ENCODE measurements at places on chromosomes 2 and 18.

GRCh38 chr2:144163592-144163991 is 356.3 kb downstream of the ZEB2 start:
- DNase-seq: no peak

DNA sequence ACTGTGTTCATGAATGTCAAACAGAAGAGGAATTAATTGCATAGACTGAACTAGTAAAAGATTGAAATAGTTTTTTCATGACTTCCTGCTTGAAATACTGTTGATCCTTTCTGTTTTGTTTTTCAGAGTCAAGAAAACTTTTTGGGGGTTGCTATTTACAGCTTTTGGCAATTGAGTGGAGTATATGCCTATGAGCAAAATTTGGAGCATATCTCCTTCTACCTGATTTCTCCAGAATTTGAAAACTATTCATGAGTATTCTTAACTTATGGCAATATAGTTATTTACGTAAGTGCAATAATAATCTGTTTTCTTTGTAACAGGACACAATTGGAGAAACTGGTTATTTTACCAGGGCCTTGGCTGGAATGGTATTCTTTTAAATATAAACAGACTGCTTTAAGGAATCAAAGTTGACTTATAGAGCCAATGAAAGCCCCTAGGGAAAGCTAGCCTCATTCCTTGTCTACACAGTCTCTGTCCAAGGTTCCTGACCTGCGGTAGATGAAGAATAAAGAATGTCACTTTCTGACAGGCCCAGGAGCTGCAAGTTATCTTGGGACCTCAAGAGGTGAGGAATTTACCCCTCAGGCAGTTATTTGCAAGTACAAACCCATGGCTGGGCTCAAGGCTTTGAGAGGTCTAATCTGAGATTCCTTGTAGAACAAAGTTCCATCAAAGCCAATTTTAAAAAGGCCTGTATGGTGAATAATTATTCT is 193.5 kb upstream of the NDUFV2 start:
- no peak for DNase-seq

GRCh38 chr2:120472891-120473309 is 127.0 kb downstream of the INHBB start:
- no peak for DNase-seq

- DNase-seq: no peak
Measured at GRCh38 chr18:48492880-48493279, 46.0 kb upstream of the CTIF start.

DNA sequence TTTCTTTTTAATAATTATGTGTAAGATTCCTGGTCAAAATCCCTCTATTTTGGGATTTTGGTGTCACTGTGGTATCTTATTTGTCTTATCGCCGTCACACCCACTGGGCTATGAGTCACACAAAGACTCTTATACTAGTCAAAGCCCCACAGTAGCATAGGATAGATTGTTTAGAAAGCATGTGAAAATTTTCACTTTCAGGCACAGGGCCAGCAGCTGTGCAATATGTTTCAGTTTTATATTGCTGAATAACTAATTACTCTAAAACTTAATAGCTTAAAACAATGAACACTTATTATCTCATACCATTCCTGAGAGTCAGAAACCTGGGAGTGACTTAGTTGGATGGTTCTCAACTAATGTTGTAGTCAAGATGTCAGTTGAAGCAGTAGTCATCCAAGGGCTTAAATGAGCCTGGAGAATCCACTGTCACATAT is 24.0 kb downstream of the CFAP210 start:
- DNase-seq: peak; percentile 57

GRCh38 chr2:120854766-120855530 is 119.3 kb downstream of the GLI2 start:
- no peak for DNase-seq

DNA sequence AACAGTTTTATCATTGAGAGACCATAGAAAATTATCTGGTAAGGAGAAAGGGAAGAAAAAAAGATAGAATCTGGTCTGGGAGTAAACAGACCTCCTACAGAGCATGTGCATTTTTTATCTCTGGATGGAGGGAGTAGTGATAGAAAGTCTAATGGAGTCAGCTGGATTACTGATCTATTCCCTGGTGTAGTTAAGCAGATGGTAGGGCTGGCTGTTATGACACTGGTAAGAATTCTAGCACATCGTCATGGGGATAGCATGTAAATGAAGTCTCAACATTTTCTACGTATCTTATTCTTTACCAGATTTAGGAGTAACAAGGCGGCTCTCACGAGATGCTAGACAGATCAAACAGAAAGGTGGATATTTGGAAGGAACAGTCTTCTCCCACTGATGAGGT is 407.4 kb downstream of the NRXN1 start:
- no peak for DNase-seq

- no peak for DNase-seq
Measured at GRCh38 chr2:25981596-25982272, 563 bp downstream of the KIF3C start.

DNA sequence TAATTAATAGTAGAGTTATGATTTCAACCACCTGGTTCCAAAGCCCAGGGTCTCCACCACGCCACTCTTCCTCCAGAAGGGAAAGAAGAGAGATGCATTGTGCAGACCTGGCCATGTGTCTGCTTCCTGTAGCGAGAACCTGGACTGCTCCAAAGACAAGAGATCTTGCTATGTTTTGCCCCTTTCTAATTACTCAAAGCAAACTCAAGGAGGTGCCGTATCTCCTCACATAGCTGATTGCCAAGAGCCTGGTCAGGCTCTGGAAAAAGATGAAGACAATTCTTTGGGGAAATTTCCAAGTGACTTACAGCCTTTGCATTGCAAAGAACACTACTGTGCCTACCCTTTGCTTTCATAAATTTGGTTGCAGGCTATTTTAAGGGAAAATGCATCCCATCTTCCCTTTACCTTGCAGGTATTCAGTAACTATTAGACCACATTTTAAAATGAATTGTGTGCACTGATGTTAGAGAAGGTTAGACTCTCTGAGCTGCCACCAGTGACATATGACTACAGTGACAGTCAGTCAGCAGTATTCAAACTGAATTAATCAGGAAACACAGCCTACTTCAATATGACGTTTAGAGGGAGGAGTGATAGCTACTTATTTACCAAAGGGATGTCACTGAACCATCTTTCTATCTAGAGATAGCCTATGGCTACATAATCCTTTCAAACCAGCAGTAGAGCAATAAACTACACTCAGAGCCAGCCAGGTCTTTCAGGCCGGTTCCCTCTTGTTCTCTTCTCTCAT is 842.1 kb upstream of the FANCL start:
- no peak for DNase-seq

- DNase-seq: peak; percentile 29
Measured at GRCh38 chr2:229492034-229492433, 220.9 kb upstream of the PID1 start.

- no peak for DNase-seq
Measured at GRCh38 chr2:134220344-134220974, 33.4 kb upstream of the MGAT5 start.

DNA sequence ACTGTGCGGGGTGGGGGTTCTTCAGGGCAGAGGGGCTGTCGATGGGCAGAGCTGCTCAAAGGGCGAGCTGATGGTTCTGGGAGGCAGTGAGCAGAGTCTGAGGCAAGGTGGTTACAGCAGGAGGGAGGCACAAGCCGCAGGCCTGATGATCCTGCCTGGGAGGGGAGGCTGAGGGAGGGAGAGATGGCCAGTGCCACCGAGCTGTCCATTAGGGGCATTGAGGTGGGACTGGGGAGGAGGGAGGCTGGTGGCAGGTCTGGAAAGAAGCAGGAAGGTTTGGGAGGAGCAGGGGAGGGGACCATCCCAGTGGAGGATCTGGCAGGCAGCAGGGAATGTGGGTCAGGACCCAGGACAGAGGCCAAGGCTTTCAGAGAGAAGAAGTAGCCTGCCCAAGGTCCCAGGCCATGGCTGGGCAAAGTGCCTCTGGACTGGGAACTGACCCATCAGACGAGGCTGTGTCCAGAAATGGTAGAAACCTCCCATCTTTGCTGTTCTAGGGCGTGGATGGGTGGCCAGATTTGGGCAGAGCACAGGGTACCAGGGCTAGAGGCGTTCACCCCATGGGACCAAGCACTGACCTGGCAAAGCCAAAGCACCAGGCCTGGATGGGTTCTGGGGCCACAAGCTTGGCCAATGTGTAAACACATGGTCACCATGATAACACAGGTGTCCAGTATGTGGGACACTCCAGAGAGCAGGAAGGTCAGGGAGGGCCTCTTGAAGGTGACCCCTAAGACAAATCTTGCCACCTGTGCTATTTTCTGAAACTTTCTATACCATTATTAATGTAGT is 55.5 kb downstream of the INHBB start:
- no peak for DNase-seq

GRCh38 chr2:16609786-16610185 is 55.8 kb downstream of the CYRIA start:
- no peak for DNase-seq

- no peak for DNase-seq
Measured at GRCh38 chr2:10790228-10790973, 22.2 kb downstream of the PDIA6 start.

DNA sequence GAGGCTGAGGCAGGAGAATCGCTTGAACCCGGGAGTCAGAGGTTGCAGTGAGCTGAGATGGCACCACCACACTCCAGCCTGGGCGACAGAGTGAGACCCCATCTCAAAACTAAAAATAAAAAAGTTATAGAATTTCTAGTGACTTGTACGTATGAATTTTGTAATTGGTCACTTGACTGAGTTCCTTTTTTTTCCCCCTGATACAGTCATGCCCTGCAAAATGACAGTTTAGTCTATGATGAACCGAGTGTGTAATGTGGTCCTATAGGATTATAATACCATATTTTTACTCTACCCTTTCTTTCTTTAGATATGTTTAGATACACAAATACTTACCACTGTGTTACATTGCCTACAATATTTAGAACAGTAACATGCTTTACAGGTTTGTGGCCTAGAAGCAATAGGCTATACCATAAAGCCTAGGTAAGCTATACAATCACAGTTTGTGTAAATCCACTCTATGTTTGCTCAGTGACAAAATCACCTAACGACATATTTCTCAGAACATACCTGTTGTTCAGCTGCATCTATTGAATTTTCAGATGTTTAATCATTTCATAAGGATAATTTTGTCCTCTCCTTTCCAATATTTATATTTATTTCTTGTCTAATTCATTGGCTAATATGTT is 25.4 kb downstream of the SOCS6 start:
- no peak for DNase-seq
